Gastrocnemius medialis (tissue), 4 donors: ENCODE measurements at places on chromosomes 16 and 17.

GRCh38 chr16:23833960-23834685 is 1.7 kb upstream of the PRKCB start:
- DNase-seq: no peak

DNA sequence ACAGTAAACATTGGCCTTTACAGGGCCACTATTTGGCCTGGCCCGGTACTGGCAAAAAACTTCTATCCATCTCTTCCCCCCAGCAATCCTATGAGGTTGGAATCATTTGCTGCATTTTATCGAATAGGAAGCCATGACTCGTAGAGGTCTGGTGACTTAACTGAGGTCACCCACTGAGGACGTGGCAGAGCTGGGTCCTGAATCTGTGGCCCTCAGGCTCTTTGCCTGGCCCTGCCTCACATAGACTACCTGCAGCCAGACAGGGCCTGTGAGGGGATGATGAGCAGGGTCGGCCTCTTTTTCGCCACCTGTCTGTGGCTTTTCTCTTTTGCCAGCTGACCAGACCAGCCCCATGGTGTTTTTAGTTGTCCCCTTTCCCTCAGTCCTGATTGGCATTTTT is 1.9 kb downstream of the PPP4C start:
- DNase-seq: no peak

- no peak for DNase-seq
Measured at GRCh38 chr17:27651411-27652345, 20.7 kb downstream of the LGALS9 start.

DNA sequence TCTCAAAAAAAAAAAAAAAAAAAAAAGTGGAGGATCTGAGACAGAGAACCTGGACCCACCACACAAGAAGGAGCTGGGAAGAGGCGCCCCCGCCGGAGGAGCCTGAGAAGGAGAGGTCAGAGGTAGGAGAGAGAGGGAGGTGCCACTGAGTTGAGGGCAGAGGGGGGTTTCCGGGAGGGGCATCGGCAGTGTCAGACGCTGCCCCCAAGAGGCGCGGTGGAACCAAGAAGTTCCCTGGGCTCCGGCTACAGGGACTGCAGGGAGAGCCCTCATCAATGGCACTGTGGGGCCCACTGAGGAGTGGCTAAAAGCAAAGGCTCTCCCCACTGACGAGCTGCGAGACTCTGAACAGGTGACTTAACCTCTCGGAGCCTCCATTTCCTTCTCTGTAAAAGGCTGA is 4.2 kb downstream of the CCDC42 start:
- no peak for DNase-seq

DNA sequence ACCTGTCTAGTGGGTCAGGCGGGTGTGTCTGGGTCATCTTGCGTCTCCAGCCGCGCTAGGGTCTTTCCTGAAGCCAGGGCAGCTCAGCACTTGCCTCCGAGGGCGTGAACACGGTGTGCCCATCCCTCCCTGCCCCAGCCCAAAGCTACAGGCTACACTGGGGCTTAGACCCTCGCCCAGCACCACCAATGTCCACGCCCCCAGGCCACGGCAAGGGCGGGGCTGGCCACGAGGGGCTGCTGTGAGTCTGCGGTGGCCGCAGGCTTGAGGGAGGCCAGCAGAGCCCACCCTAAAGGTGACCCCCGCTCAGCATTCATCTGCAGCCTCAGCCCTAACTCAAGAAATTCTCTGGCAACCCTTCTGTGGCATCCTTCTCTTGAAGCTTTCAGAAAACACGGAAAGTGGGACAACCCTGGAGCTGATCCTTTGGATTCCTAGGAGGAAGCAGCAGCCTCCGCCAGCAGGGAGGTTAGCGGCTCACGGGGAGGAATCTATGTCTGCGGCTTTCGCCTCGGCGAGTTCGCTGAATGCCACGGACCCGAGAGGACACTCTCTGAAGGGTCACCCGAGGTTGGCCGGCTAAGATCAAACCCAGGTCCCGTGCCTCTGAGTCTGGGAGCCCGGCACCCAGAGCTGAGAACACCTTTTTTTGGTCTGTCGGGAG is 41.7 kb downstream of the TIMM22 start:
- DNase-seq: no peak
